ENCODE measurements at places on chromosomes 6 and 20.

DNA sequence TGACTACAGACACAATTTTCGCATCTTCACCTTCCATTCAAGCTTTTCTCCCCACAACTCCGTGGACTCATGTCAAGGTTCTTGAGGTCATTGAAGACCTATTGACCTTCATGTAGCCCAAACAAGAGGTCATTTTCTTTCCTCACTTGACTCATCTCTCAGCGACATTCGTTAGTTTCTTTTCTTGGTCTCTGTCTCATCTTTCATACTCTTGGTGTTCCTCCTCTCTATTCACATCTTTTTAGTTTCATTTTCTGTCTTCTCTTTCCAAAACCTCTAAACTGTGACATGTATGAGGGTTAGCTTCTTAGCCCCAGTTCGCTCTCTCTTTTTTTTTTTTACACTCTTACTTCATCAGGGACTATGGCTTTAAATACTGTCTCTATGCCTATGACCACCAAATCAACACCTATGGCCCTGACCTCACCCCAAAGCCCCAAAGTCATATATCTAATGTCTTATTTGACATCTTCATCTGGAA is 128.6 kb upstream of the BACH2 start:
- DNase-seq: no peak

DNA sequence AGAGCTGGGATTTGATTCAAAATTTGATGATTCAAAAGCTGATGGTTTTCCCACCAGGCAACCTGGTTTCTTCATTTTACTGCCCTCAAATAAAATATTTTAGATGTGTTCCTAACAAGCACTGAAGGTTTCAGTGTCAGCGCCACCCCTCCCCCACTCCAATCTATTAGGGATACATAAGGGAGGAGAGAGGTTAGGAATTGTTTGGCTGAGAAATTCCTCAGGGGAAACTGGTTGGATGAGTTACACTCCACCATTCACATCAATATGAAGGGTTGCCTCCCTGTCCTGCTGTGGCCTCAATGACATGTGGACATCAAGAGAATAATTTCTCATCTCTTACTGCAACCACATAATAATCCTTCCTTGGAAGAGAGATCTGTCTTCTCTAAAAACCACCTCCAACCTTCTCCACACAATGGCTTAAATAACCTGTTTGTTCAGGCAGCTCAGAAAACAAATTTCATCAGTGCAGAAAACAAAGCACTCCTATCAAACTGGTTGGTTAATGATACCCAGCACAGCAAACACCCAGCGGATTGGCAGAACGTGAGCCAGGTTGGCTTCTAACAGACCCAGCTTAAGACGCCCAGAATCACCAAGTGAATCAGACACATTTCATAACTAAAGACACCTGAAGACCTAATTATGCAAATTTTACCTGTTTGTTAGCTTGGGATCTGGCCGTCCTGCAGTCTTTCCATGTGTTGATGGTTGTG is 136.0 kb upstream of the SGK1 start:
- DNase-seq: no peak

GRCh38 chr20:17932396-17932795 is 36.2 kb downstream of the SNX5 start:
- DNase-seq: no peak

DNA sequence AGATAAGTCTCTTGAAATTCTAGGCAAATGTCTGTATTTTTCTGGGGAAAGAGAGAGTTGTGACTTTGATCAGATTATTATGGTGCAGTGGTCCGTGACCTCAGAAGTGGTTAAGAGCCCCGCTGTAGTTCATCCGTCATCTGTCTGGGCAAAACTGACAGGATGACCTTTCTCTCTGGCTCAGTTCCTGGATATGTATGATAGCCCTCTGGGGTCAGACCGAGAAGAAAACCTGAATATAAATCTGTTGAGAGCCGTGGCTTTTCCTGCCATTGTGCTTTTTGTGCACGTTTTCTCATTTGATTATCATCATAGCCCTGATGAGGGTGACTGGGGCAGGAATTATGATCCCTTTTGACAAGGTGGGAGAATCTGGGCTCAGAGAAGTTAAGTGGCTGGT is 26.5 kb downstream of the GHRH start:
- no peak for DNase-seq

- no peak for DNase-seq
Measured at GRCh38 chr6:11206576-11206975, 25.9 kb downstream of the NEDD9 start.

- DNase-seq: no peak
Measured at GRCh38 chr6:34524971-34525370, 31.2 kb downstream of the SPDEF start.

DNA sequence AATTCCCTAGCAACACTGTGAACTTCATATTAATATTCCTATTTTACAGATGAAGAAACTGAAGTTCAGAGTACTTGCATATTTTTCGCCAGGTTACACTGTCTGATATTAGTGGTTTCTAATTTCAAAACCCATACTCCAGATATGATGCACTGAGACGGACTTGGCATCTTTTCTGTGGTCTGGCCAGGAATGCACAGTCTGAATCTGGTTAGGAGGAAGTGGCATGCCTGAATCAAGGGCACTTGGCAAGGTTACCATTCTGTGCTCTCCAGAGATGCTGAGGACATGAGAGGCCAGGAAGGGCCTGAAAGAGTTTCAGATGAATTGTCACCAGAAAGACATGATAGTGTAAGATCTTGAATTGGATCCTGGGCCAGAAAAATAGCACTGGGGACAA is 150.1 kb downstream of the HAO1 start:
- no peak for DNase-seq

DNA sequence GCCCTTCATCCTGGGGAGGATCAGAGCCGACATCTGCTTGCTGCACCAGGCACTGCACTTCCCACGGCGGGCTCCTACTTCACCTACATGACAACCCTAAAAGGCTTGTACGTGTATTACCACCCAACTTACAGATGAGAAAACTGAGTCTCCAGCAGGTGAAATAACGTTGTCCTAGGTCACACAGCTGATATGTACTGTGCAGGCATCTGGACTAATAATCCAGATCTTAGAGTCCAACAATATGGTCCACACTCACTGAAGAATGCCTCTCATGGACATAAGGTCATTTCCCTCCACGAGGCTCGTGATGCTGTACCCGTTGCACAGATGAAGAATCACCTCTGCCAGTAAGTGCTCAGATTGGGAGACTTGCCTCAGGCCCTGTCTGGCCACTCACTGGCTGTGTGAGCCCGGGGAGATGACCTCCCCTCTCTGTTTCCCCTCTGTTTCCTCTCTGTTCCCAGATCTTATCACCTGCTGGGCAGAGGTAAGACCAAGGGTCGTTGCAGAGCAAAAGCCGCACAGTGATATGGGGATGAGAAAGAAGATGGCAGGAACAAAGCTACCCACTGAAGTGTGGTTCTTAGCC is 32.1 kb downstream of the TGM2 start:
- DNase-seq: no peak

- DNase-seq: no peak
Measured at GRCh38 chr6:110322151-110322873, 35.8 kb downstream of the METTL24 start.
